ELF-1 (cell line): ENCODE measurements at places on chromosomes 12 and 14.
A peak's percentile ranks its signal among the peaks of the same experiment; 100 is the strongest.

- peak; percentile 74 for DNase-seq
These were observed 17.4 kb upstream of the LYZ start for GRCh38 chr12:69330475-69331473.

DNA sequence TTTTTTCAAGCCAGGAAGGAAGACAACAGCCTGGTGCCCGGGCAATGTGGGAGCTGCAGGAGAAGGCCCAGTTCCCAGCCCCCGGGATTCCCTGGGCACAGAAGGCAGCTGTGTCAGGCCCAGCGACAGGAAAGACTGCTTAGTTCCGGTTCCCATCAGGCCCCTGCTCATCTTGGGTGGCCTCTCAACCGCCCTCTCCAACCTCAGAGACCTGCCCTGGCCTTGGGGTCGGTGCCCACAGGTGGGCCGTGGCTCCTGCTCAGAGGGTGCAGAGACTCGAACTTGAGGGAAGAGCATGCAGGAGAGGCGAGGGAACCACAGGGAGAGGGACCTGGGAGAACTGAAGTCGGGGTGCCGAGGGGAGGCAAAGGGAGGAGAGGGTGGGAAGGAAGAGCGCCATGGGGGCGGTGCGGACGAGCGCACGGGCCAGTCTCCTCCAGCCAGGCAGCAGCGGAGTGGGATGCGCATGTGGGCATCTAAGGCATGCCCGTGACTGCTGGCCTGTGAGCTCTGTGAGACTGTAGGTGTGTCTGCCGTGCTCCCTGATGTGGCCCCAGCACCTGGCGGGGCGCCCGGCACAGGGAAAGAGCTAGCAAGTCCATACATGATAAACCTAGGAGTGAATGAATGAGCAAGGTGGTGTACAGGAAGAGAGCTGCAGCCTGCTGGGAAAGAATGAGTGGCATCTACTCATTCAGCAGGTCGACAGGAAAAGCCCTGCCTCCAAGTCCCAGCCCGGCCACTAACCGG lies 42.7 kb downstream of the SSH1 start:
- no peak for DNase-seq

DNA sequence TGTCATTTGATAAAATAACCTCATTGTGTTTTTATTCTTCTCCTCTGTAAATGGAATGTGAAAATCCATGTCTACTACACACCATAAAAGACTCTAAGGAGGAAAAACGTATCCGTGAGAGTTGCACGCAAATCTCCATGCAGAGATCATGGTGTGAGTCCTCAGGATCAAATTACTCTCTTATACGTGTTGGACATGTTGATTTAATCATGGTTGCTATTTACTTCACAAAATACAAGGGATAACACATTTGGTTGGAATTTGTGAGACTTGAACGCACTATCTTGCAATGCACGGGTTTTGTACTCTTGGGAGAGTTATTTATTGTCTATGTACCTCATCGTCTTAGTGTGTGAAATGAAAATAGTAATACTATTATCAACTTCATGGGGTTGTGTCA lies 128.0 kb upstream of the RASSF8 start:
- no peak for DNase-seq

DNA sequence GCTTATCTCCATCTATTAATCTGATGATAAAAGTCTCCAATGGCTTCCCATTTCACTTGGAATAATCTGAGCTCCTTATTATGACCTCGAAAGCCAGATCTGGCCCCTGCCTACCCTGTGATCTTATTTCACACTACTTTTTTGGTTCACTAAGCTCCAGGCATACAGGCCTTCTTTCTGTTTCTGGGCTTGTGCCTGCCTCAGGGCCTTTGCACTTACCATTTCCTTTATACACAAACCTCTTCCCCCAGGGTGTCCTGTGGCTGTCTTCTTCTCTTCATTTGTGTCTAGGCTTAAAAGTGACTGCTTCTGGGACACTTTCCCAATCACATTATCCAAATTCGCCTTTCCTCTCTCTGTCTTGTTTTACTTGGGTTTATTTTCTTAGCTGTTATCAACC lies 478.8 kb downstream of the LRIG3 start:
- DNase-seq: no peak

DNA sequence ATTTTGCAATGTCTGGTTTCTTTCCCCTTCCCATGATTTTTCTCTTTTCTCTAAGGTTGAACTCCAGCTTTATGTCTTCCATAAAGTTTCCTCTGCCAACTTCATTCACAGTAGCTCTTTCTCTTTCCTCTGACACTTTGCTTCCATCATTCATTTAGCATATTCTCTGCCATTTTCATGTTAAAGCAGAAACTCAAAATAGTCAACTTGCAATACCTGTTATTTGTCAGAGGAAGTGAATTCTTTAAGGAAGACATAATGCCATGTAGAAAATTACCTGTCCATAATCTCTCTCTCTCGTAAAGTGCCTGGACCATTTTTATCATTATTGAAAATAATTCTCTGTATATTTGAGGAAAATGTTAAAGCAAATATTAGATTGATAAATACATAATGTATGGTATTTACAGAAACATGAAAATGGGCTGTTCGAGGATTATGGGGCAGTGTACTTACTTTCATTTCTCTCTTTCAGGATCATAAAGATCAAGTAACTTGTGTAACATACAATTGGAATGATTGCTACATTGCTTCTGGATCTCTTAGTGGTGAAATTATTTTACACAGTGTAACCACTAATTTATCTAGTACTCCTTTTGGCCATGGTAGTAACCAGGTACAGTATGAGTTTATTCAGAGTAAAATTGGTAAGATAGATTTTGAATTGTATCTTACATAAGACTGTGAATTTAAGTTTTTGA lies 12.6 kb downstream of the NEDD1 start:
- no peak for DNase-seq

GRCh38 chr12:86748894-86749293 lies 492.7 kb upstream of the MGAT4C start:
- DNase-seq: no peak

DNA sequence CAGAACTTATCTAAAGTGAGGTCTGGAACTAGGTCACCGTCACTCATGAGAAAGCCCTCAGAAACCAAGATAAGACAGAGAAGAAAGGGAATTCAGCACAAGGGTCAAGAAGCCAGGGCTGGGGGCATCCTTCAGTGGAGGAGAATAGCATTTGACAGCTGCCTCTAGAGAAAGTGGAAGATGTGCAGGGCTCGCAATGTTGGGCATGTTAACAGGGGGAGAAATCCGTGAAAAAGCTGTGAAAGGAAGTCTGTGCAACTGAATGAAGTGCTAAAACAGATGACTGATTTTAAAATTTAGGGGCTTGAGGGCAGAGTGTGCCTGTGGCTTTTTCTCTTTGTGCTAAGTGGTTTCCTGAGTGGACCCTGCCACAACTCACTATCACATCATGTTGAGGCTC lies 97.7 kb upstream of the IFNG-AS1 start:
- peak; percentile 26 for DNase-seq

DNA sequence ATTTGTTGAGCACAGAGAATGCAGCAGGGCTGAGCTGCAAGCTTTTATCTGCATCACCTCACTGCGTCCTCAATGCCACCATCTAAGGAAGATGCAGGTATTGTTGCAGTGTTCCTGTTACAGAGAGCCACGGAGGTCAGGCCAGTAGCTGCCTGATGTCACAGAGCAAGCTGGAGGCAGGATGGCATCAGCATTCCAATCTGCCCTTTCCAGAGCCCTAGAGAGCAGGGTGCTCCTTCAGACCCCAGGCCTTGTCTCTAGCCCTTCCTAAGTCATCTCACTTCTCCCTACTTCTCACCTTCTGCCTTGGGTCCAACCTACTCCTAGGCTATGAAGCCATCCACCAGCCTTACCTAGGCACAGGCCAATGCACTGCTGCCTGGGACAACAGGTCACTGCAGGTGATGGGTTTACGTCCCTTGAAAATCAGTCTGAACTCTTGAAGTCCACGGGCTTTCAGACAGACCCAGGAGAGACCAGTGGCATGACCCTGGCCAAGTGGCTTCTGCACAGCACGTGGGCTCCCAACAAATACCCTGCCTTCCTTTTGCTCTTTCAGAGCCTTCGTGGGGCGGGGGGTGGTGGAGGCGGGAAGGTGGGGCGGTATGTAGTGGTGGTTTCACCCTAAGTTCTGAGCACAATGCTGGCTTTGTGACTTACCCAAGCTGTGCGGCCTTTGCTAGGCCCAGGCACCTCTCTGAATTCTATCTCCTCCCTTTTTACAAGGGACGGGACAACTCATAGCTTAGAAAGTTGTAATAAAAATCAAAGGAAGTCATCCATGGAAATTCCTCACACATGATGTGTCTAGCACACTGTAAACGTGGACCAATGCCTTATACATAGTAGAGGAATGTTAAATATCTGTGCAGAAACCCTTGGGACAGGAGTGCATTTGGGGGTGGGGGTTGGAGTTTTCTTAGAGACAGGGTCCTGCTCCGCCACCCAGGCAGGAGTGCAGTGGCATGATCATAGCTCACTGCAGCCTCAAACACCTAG lies 136.0 kb downstream of the KSR2 start:
- DNase-seq: no peak

DNA sequence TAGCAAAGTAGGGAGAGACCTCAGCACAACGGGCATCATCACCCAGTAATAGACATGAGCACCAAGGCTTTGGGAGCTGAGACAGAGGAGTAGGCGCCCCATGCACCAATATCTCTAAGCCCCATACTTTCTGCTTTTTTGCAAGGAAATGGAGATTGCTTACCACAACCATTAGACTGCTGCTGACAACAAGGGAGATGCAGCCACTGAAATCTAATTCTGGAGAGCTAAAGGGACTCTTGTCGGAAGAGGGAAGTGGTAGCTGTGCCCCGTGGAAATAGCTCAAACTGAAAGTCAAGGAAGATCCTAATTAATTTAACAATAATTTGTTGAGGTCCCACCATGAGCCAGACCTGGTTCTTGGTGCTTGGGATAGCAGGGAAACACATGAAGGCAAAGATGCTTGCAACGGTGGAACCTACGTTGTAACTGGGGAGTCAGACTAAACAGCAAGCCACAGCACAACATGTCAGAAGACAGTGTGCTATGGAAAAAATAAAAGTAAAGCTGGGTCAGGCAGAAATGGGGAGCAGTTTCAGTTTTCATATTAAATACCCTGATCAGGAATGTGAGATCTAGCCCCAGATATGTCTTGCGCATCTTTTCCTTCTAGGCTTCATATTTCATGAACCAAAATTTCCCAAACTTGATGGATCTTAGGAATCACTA lies 1131.0 kb downstream of the BCL11B start:
- DNase-seq: no peak

- no peak for DNase-seq
These were observed 215.9 kb upstream of the BMP4 start for GRCh38 chr14:54172562-54172961.

DNA sequence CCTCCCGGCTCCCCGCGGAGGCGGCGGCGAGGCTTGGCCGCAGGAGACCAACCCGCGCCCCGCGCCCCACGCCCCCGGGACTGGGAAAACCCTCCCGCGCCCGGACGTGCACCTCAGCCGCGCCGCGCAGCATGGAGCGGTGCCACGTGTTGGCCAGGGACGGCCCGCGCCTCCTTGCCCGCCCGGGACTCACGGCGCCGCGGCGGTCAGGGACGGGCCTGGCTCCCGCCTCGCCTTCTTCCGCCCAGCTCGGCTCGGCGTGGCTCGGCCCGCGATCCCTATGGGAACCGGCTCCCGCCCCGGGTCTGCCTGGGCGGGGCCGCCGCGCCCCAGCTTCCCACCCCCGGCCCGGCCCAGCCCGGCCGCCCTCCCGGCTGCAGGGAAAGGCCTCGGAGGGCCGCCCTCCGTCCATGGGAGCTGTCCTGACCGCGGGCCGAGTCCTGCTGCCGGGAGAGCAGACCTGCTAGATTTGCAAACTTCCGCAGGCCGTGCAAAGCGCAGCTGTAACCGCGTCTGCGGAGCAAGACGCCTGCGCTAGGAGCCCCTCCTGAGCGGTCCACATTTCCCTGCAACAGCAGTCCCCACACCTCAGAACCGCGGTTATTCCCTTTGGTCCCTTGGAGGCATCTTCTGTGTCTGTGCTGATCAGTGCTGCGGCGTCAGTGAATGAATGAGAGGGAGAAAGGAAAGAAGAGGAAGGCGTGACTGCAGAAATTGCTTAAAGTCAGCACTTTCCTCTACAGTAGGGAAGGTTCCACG lies at the start of gene CDKL1:
CDKL1 (minus strand) TSS at position 251 of the 759 bp plus-strand sequence. CDS start 1,013 bp downstream, outside the sequence.
- peak; percentile 79 for DNase-seq

- no peak for DNase-seq
These were observed 193.7 kb upstream of the FLRT2 start for GRCh38 chr14:85336257-85336656.

DNA sequence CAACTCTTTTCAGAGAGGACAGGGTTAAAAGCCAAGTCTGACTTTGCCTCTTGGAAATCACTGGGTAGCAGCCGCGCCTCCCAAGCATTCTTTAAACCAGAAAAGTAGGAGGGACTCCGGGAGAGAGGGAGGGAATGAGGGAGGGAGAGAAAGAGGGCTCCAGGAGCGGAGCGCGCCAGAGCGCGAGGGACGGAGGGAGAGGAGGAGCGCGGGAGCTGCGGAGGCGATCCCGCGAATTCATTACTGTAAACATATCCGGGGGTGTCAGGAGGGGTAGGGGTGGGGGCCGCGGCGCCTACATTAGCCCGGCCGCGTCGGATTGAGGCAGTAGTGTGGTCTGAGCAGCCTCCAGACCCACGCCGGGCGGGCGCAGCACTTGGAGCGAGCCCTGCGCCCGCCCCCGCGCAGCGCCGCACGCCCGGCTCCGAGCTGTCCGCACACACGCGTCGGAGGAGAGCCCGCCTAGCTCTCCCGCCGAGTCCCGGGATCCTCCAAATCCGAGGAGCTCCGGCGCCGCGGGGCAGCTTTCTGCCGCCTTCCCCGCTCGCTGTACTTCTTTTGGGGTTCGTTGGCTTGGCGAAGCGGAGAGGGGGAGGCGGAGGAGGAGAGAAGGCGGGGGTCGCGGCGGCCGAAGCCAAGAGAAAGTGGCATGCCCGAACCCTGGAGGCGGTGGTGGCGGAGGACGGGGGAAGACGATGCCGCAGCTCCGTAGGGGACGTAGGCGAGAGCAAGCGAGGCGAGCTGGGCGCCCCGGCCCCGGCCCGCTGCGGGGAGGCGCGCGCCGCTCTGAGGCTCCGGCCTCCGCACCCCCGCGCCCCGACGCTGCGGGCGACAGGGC lies 3.3 kb downstream of the FLRT2 start:
- peak; percentile 88 for DNase-seq

DNA sequence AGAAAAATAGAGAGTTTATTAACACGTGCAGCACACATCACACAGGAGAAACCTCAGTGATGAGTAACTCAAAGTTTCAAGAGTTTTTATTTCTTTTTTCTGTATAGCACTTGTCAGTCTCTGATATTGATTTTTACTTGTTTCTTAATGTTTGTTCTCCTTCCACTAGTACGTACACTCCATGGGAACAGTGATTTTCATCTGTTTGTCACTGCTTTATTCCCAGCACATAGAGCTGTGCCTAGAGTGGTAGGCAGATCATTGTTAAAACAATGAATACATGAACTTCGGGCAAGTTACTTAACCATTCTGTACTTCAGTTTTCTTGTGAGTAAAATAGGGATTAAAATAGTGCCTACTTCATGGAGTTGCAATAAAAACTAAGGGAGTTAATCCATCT lies 46.6 kb downstream of the ETV6 start:
- no peak for DNase-seq

DNA sequence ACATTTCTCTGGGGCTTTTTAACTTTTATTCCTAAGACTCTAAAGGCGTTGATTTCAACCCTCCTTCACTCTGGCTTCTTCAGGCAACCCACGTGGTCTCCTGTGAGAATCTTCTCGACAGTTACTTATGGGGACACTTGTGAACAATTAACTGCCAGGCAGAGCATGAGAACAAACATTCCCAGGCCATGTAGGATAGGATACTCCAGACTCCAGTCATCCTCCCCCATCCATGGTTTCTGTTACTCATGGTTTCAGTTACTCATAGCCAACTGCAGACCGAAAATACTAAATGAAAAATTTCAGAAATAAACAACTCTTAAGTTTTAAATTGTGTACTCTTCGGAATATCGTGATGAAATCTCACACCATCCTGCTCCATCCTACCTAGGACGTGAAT lies 19.5 kb downstream of the GPR68 start:
- no peak for DNase-seq
